A172 (cell line): ENCODE measurements at places on chromosomes 6 and 20. TPM values are rescaled to one million over a fixed set of nuclear protein-coding genes. Genes with fewer than 3 reads are reported as not detected.

DNA sequence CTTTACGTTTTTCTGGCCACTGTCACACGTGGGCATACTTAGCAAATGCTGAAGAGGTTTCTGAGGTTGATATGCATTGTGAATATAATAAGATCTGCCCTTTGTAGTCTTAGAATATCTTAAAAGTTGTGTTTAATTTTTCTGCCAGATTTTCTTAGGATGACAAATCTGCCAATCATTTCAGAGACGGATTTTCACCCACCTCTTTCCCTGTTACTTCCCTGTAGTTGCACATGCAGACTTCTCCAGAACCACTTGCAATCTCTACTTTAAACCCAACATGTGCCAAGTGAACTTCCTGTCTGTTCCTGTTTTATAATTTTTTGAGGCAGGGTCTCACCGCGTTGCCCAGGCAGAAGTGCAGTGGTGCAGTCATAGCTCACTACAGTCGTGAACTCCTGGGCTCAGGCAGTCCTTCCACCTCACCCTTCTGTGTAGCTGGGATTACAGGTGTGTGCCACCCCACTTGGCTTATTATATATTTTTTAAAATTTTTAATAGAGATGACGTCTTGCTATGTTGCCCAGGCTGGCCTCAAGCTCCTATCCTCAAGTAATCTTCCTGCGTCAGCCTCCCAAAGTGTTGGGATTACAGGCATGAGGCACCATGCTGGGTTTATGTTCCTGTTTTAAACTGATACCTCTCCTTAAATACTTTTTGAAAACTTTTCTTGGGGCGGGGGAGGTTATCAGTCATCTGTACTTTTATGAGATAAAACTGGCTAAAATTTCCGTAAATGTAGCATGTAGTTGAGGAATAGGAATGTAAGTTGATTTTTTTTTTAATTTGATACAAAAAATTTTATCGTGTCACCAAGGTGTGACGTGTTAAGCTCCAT lies 2.7 kb downstream of the IGF2R start:
- DNase-seq, result no peak

DNA sequence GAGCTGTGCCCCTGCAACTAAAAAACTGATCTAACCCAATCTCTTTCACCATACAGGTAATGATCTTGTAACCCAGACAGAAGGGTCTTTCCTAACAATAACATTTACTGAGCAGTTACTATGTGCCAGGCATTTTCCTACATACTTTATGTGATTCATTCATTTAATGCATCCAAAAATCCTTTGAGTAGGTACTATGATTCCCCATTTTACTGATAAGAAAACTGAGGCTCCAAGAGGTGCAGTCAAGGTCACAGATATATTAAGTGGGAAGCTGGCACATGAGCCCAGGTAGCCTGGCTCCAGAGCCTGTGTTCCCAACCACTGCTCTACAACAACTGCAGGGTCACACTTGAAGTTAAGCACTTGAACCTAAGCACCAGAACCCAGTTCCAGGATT lies 87.6 kb downstream of the NCR2 start:
- DNase-seq, result no peak

GRCh38 chr6:147304016-147304415 lies 99.8 kb downstream of the STXBP5 start:
- DNase-seq, result no peak

DNA sequence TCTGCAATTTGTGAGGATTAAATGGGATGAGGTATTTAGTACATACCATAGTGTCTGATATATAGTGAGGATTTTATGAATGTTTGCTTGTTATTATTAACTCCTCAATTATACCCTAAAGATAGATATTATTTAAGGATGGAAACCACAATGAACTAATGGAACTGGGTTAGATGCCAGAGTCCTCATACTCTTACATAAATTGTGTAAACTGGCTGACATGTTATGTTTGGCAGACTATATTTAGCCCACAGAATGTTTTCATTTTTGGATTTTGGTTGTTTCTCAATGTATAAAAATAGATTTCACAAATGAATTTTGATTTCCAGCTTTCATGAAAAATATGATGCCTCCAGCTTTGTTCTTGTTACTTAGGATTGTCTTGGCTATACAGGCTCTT lies 37.6 kb downstream of the HTR1B start:
- no peak for DNase-seq

DNA sequence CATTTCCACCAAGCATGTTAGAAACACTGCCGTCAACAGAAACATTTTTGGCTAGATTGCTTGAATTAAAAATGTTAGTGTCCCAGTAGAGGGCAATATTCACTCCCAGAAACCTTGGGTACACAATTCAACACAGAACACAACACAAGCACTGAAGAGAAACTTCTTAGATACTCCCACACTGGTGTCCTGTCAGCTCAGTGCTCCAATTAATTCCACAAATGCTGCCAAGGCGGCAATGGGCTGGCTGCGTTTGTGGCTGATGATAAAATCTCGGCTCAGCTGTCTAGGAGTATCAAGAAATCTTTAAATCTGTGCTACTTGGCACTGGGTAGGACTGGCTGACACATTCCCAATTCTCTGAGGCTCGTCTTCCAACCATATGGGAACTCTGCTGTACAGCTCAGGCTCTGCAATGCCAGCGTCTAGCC lies 39.3 kb downstream of the BEND3 start:
- DNase-seq, result no peak

DNA sequence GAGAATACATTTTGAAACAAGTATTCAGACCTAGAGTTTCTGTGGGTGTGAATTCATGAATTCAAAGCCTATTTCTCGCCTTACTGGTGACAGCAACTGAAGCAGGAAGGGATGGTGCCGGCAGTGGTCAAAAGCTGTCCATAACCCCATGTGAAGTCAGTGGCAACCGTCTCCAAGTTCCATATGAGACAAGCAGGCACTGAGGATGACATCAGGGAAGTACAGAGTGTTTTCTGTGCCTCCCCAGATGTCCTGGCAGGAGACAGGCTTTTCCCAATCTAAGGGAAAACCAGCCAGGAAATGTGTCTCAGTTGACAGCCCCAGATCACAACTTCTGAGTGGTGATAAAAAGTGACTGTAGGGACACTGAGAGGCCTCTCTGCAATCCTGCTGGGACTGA lies 66.6 kb downstream of the HIVEP2 start:
- no peak for DNase-seq

- DNase-seq, result no peak
Observed at GRCh38 chr20:39717936-39718335, 755.8 kb downstream of the DHX35 start.

- no peak for DNase-seq
Observed at GRCh38 chr20:40637176-40637575, 51.9 kb downstream of the MAFB start.

- DNase-seq, result no peak
Observed at GRCh38 chr6:11218538-11219399, 13.7 kb downstream of the NEDD9 start.

DNA sequence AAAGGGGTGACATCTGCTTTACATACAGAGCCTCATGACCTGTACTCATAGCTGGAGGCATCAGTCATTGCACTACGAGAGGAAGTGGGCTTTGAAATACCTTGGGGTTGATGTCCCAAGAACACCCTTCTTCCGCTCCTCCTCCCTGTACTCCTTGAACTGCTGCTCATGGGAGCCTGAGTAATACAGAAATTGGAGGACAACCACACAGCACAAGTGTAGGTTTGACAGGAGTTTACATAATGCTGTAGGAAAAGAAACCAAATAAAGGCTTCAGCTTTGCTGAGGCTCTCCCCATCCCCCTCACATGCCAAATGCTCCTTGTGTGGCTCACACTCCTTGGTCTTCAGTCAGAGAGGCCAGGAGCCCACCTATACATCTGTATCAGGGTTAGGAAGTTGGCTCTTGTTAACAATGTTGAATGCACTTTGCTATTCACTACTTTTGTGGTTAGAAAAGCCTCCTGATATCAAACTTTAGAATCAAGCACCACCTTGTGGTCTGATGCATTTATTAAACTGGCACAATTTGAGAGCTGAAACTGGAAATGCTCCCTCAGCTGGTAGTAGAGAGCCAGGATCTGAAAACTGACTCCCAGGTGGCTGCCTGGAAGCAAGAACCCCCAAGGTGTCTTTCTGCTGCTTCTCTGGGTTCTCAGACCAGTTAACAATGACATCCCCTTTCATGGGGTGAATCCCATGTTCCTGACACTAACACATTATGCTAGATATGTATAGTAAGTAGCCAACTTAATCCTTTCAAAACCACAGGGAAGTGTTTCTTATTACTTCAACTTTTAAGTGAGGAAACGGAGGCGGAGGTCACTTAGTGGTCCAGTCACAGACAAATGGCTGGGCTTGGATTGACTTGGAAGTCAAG lies 56.2 kb upstream of the EDN1 start:
- DNase-seq, result peak; percentile 83

DNA sequence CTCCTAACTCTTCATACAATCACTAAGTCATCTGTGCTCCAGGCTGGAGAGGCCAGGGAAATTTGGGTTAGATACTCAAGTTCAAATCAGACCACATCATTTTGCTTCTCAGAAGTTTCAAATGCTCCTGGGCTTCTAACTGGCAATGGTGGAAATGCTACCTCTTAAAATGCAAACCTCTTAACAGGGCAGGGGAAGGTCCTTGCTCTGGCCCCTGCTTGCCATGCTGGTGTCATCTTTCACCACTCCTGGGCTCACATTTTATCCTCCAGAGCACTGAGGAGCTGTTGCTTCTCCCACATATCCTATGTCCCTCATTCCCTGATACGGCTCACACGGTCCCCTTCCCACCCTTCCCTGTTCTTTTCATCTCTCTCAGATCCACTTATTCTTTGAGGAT lies 41.8 kb upstream of the NT5E start:
- DNase-seq, result no peak

GRCh38 chr20:21397341-21398108 lies at the start of gene NKX2-4:
Gene NKX2-4 (minus strand): TSS chr20:21397526. CDS start chr20:21397399, 127 bp downstream.
- DNase-seq, result no peak

DNA sequence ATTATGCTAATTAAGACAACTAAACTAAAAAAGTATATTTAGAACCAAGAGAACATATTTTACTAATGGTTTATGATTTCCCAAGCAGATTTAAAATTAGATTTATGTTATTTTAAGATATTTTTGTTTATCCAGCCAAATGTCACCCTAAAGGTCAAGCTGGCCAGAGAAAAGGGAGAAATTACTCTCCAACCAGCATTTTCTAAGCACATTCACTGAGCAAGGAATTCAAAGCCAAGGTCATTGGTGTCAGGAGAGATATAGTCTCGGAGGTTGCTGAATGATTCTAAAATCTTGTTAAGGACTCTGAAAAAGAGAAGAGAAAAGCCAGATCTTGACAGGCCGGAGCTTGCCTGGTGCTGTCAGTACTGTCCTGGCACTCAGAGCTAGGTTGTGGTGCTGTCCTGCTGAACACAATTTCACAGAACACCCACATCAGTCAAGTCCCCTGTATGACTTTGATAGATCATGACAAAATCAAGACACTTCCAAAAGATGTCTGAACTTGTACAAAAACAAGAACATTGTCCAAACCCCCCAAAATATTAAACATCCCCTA lies 222.3 kb upstream of the SMLR1 start:
- no peak for DNase-seq

GRCh38 chr20:20668639-20669038 lies 43.8 kb downstream of the RALGAPA2 start:
- no peak for DNase-seq

GRCh38 chr6:158417760-158418098 lies 105.5 kb downstream of the TULP4 start:
- peak; percentile 61 for DNase-seq

- no peak for DNase-seq
Observed at GRCh38 chr20:36908603-36909002, 32.7 kb downstream of the TLDC2 start.

Gene ATG5
- 40.8 and 53.7 TPM in 2 replicates for total RNA-seq

Gene PRR18
- total RNA-seq, result 0.14 and 0.24 TPM in 2 replicates

Gene AHCY
- total RNA-seq, result 220 and 225 TPM in 2 replicates

Gene GABRR2
- not detected in 2 replicates for total RNA-seq

Gene TSPO2
- total RNA-seq, result not detected in 2 replicates

Gene ALDH8A1
- 0.69 and 0.77 TPM in 2 replicates for total RNA-seq

Gene RAET1G
- 1.1 and 2.0 TPM in 2 replicates for total RNA-seq

Gene NKX2-2
- total RNA-seq, result 4.4 TPM in 2 replicates

Gene TXLNB
- total RNA-seq, result 0.17 and 0.22 TPM in 2 replicates

Gene GGTLC1
- total RNA-seq, result not detected in 2 replicates

Gene TTI1
- total RNA-seq, result 22.3 and 23.1 TPM in 2 replicates

Gene DAAM2
- total RNA-seq, result 0.10 TPM in 1 of 2 replicates, not detected in the other
